GM23248 (cell line): ENCODE measurements at places on chromosomes 3 and 15. TPM values are rescaled to one million over a fixed set of nuclear protein-coding genes. Genes with fewer than 3 reads are reported as not detected.

Gene CCNL1
- polyA plus RNA-seq = 58.6 and 77.5 TPM in 2 replicates

DNA sequence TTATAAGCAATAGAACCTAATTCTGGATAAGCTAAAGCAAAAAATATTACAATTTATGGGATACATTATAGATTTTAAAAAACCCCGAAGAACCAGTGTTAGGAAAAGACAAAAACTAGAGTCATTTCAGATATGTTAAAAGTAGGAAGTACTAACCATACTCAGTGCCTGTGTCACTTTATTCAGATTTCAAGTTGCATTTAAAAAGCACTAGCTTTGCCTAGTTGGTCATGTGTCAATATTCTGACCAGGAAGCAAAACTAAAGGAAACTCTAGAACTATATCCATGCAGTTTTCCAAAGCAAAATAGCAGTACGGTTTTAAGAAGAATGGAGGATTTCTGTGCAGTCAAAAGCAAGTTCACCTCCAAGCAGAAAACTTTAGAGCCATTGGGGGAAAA lies 88.4 kb downstream of the RAP2B start:
- H3K27me3 ChIP-seq = no peaks in the 10 kb centered on the region
- H3K36me3 ChIP-seq = no peaks in the 10 kb centered on the region
- H3K4me1 ChIP-seq = peaks cover 22% of the 10 kb centered on the region
- no peak overlapping the region for H3K27ac ChIP-seq

GRCh38 chr3:111519178-111519855 lies 22.7 kb upstream of the CD96 start:
- no peaks in the 10 kb centered on the region for H3K4me1 ChIP-seq
- H3K4me3 ChIP-seq = no peak overlapping the region
- H3K27me3 ChIP-seq = peaks cover 49% of the 10 kb centered on the region
- no peaks in the 10 kb centered on the region for H3K36me3 ChIP-seq
- no peak overlapping the region for H3K27ac ChIP-seq

- H3K4me3 ChIP-seq = no peak overlapping the region
- peaks cover 2% of the 10 kb centered on the region; the same call in 1 of the 2 replicates for H3K36me3 ChIP-seq
- no peaks in the 10 kb centered on the region for H3K27me3 ChIP-seq
These were observed 478.4 kb upstream of the THBS1 start for GRCh38 chr15:39102431-39102830.

DNA sequence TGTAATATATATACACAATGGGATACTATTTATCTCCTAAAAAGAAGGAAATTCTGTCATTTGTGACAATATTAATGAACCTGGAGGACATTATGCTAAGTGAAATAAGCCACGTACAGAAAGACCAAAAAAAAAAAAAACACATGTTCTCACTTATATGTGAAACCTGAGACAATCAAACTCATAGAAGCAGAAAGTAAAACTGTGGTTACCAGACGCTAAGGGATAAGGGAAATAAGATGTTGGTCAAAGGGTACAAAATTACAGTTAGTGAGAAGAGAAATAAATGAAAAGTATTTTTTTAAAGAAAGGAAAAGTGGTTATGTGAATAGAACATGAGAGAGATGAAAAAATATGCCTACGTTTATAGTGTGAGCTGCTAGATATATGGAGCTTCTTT lies 101.1 kb downstream of the CPNE4 start:
- no peak overlapping the region for H3K4me3 ChIP-seq
- no peaks in the 10 kb centered on the region for H3K4me1 ChIP-seq
- H3K36me3 ChIP-seq = no peaks in the 10 kb centered on the region
- H3K27me3 ChIP-seq = no peaks in the 10 kb centered on the region
